AG09309 (cell line): ENCODE measurements at places on chromosomes 12 and 14.

DNA sequence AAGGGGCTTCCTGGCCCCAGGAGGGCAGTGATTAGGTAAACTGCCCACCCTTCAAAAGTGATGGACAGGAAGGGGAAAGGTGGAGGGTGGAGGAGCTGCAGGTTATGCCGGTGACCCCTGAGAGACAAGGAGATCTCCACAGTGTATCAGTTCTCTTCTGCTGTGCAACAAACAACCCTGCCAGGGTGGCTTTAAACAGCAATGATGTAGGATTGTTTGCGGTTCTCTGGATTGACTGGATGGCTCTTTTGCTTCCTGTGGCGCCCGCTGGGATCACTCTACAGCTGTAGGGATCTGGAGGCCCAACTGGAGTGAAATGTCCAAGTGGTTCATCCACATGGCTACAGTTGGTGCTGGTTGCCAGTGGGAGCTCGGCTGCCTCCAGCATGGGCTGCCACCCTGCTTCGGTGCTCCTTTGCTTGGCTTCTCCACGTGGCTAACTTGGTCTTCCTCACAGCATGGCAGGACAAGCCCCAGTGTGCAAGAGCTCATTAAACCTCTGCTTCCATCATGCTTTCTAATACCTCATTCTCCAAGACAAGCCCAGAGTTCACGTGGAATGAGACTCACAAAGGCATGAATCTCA is 8.6 kb upstream of the ANKRD9 start:
- DNase-seq: no peak

- no peak for DNase-seq
Measured at GRCh38 chr14:104794631-104794992, 936 bp downstream of the AKT1 start.

DNA sequence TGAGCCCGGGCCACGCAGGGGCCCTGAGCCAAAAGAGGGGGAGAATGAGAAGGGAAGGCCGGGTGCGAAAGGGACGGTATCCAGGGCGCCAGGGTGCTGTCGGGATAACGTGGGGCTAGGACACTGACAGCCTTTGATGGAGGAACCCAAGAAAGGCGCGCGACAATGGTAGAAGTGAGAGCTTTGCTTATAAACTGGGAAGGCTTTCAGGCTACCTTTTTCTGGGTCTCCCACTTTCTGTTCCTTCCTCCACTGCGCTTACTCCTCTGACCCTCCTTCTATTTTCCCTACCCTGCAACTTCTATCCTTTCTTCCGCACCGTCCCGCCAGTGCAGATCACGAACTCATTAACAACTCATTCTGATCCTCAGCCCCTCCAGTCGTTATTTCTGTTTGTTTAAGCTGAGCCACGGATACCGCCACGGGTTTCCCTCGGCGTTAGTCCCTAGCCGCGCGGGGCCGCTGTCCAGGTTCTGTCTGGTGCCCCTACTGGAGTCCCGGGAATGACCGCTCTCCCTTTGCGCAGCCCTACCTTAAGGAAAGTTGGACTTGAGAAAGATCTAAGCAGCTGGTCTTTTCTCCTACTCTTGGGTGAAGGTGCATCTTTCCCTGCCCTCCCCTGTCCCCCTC is 3.0 kb downstream of the SSTR1 start:
- no peak for DNase-seq

- no peak for DNase-seq
Measured at GRCh38 chr14:90828642-90829487, 12.6 kb upstream of the TTC7B start.

- DNase-seq: no peak
Measured at GRCh38 chr12:128801879-128802391, 21.8 kb downstream of the SLC15A4 start.

DNA sequence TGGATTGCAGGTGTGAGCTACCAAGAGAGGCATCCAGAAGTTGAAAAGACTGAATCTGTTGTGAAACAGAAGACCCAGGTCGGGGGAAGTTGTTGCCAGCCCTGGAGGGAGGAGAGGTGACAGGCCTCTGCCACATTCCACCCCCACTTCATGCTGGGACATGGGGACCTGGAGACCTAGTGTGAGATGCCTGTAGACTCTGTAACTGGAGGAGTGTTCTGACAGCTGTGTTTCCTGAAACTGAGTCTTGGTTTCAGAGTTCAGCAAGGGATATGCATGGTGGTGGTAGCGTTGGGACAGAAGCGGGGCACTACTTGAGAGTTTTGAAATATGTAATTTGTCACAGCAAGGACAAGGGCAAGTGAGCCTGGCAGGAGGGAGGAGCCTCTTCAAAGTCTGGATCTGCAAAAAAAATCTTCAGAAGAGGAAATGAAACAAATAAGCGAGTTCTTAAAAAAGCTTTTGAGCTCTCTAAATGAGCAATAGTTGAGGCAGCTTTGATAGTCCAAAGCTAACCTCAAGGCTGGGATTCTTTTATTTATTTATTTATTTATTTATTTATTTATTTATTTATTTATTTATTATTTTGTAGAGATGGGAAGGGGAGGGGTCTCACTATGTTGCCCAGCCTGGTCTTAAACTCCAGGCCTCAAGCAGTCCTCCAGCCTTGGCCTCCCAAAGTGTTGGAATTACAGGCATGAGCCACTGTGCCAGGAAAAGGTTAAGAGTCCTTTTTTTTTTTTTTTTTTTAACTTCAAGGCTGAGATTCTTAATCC is 58.9 kb upstream of the EEA1 start:
- DNase-seq: no peak

DNA sequence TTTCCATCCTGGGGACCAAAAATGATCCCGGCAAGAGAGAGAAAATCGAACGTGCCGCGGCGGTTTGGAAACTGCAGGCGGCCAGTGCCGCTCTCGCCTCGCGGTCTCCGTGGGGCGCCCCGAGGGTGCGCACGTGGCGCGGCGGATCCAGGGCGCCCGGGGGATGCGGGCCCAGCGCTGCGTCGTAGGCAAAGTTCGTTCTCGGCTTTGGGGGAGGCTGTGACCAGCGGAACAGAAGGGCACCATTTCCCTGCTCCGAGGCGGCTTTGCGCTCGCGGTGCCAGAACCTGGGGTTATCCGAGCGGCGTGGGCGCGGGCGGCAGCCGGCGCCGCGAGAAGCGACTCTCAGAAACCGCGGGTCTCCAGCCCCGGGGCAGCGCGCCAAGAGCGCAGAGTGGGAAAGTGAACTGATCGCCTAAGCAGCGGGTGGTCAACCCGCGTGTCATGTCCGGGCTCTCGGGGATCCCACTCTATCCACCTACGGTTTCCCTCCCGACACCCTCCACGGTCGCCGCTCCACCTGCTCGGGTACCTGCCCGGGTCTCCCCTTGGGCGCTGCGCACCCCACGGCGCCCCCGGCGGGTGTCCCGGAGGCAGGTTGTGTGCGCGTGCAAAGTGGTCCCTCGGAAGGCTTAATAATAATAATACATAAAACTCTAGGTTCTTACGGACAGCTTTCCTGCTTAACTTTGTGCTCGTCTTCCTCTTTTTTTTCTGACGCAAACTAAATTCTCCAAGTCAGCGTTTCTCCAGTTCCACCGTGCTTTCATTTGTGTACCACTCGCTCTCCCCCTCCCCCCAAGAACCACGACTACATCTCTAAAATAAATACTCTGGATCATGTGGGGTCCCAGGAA is 1.2 kb downstream of the ESRRB start:
- DNase-seq: no peak

GRCh38 chr12:57237932-57238853 is 8.7 kb downstream of the SHMT2 start:
- DNase-seq: no peak

- no peak for DNase-seq
Measured at GRCh38 chr12:116712458-116713303, 25.2 kb downstream of the SPRING1 start.

DNA sequence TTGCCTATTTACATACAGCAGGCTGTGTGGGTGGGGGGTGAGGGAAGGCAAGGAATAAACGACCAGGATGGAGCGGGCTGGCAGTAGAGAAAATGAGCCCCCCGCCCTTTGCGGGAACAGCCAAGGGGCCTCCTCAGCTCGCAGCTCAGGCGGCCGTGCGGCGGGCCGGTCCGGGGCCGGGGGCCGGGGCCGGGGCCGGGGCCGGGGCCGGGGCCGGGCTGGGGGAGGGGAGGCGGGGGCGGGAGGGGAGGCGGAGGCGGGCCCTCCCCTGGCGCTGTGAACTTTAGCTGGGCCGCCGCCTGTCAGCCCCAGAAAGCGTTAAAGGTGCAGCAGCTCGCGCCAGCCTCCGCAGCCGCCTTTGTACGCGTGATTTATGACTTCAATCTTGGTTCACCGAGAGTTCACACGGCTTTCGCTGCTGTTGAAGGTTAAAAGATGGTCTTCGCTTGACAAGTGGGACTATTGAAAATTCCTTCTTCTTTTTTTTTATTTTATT is 28.8 kb downstream of the HOXC4 start:
- DNase-seq: no peak

DNA sequence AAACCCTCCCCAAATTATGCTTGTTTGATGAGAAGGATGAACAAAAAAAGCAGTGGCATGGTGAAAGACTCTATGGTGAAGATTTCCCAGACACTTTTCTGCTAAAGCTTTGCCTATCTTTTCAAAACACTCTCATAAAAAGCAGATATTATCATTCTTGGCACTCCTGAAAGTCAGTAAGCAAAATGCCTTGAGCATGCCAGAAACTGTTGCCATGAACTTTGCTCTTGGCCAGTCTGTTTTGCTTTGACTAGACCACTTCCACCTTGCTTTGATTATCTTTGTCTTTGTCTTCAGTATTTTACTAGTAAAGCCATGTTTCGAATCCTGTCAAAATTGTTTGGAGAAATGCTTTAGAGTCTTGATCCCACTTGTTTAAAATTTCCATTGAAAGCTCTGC is 110.4 kb downstream of the CNTN1 start:
- no peak for DNase-seq

DNA sequence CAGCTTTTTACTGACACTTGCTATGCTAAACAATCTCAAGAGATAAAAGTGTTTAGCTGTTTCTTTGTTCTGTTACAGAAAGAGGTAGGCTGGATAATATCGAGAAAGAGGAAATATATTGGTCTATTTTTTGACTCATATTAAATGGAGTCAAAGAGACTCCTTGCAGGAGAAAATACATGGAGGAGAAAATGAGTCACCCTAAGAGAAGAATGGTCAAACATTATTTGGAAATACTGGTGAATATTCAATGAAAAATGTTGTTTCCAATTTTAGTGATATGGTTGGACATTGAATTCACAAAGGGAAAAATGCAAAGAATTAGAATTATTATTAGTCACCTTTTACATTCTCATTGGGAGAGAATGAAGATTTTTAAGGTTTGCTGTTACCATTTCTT is 3.2 kb downstream of the KCNJ8 start:
- DNase-seq: no peak
